Thymus (tissue), 14 donors: ENCODE measurements at places on chromosomes 12 and 14. TPM values are rescaled to one million over a fixed set of nuclear protein-coding genes. Genes with fewer than 3 reads are reported as not detected.

Gene HIP1R
- 23.8 TPM for total RNA-seq

Gene OAS1
- 55.3 TPM for total RNA-seq

Gene WNT1
- total RNA-seq: not detected

Gene SLC25A47
- total RNA-seq: not detected

Gene CLSTN3
- total RNA-seq: 16.5 TPM

Gene C12orf60
- total RNA-seq: 1.4 TPM

Gene DBX2
- under 0.01 TPM for total RNA-seq

Gene GSC
- total RNA-seq: 0.52 TPM

Gene KRT2
- 3.6 TPM for total RNA-seq

Gene AICDA
- 0.42 TPM for total RNA-seq

Gene ANKRD33
- total RNA-seq: not detected
